ENCODE measurements at places on chromosomes 7 and 10.

GRCh38 chr7:96304573-96304972, 17.3 kb downstream of the SLC25A13 start:
- no peak for DNase-seq

GRCh38 chr10:51786684-51787035, 87.3 kb upstream of the CSTF2T start:
- no peak for DNase-seq

DNA sequence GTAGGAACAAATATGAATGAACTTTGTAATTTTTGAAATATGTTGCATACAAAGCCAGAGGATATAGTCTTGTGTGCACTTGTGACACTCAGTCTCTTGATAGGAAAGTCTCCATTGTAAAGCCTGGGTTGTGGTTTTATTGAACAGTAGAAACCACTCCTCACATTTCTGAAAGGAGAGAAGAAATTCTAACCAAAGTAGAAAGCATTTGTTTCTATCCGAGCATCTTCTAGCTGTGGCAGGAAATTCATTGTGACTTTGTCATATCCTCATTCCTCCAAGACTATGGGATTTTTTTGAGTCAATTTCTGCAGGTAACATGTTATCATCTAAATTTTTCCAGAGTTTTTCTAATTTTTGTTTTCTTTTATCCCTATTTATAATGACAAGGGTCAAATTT, 55.5 kb upstream of the NCF1 start:
- no peak for DNase-seq

GRCh38 chr7:22452142-22452959, 47.6 kb downstream of the STEAP1B start:
- no peak for DNase-seq

DNA sequence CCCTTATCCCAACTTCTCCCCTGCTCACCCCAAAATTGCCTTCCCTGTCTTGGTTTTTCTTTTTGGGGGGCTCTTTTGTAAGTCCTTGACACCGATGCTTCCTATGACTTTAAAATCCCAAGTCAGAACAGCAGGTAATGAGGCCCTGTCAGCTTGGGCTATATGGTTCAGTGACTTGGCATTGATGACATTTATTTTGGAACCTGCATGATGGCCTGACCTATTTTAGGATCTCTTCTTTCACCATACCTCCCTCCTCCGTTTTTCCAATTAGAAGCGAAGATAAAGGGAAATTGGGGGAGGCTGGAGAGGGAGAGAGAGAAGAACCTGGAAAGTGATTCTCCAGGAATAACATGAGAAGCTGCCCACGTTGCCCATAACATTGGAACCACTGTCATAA, 424.9 kb upstream of the AUTS2 start:
- DNase-seq: no peak

GRCh38 chr7:142508251-142508650, 241.0 kb upstream of the PRSS1 start:
- no peak for DNase-seq

DNA sequence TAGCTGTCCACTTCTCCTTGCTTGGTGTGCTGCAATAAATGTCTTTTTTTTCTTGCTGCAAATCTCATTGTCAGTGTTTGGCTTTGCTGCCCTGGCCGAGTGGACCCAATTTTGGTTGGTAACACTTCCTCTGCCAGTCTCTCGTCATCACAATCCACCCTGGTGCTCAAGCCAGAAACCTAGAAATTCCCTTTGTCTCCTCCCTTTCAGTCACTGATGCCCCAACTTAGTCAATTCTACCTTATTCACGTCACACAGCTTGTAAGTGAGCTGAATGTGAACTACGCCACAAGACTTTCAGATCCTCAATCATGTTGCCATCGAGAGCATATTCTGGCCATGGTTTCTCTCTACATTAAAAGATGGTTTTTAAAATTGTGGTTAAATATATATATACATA, 13.0 kb upstream of the FRA10AC1 start:
- DNase-seq: no peak

DNA sequence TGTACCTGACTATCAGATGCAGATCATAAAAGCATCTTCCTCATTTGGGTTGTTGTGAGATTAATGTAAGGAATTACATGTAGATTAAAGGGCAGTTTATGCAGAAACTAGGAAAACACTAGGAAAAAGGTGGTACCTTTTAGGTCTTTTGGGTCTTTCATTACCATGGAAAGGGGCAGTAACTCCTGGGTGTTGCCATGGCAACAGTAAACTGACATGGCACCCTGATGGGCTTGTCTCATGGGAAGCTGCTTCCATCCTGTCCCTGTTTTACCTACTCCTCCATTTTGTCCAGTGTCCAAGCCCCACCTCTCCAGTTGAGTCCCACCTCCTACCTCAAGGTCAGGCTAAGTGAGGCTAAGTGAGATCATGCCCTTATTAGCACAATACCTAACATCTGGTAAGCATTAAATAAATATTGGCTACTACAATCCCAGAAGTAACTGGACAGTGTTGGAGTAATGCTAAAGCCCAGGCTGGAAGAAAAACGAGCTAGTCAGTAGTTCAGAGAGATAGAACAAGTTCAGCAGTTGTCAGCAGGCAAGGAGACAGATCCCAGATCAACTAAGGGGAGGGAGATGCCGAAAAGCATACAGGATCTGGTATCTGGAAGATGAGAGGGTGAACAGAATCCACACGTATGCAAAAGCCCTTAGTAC, 240.0 kb upstream of the AUTS2 start:
- DNase-seq: no peak

GRCh38 chr7:133861876-133862275, 265.3 kb upstream of the LRGUK start:
- DNase-seq: no peak

DNA sequence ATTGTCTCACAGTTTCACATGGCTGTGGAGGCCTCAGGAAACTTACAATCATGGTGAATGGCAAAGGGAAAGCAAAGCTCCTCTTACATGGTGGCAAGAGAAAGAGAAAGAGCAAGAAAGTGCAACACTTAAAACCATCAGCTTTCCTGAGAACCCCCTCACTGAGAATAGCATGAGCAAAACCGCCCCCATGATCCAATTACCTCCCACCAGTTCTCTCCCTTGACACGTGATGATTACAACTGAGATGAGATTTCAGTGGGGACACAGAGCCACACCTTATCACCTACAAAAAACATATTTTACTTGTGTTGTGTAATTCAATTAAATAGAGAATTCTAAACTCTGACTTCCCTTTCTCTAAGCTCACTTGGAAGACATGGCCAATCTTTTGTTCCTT, 80.2 kb downstream of the SEMA3C start:
- no peak for DNase-seq

DNA sequence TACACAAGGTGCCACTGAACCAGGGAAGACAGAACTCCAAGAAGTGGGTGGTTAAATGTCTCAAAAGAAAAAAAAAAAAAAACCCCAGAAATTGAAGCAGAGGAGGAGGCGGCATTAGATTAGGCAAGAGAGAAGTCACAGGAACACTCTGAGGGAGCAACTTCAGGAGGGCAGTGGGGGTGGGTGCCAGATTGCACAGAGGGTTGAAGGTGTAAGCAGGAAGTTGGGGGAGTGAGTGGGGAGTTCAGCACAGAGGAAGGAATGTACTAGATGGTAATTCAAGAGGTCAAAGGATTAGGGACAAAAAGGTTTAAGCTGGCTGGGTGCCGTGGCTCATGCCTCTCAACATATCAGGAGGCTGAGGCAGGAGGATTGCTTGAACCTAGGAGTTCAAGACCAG, 110.0 kb upstream of the PDLIM1 start:
- no peak for DNase-seq

DNA sequence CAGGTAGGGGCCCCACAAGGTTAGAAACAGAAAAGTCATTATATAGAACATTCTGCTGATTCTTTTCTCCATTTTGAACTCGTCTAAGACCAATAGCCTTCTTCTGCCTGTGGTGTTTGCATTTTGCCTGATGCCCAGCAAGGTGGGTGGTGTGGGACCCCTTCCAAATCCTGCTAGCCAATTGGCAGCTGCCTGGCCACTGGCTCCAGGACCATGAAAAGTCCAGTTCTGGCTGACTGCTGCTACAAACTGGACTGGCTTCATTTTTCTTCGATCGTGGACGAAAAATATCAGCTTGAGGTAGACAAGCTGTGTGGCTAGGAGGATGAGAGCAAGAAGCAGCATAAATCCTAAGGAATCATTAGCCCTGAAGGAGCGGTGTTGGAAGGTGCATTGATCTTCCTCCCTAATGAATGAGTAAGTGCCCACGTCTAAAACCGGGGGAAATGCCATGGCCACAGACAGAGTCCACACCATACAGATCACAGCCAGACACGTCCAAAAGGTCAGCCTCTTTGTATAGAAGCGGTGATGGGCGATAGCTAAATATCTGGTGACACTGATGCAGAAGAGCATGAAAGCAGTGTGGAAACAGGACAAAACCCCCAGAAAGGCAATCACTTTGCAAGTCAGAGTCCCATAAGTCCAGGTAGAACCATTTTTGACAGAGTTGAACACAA, 2.7 kb downstream of the GPR85 start:
- no peak for DNase-seq

DNA sequence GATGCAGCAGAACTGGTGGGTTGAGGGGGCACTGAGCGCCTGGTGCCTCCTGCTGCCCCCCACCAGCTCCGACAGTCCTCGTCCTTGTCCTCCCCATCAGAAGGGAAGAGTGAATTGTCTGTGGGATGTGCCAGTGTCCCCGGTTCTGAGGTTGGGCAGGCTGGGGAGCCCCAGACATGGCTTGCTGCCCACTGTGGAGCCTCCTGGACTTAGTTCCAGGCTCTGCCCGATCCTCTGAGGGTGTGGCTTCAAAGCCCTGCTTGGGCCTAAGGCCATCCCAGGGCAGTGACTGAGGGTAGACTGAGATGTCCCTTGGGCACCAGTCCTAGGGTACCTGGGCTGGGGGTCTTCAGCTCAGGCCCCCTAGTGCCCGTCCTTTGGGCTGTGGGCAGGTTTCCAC, 168.8 kb downstream of the RNF216 start:
- DNase-seq: no peak

GRCh38 chr10:88793712-88794299, 8.7 kb upstream of the LIPM start:
- no peak for DNase-seq

- no peak for DNase-seq
Observed at GRCh38 chr7:87155788-87156187, 3.5 kb downstream of the DMTF1 start.

GRCh38 chr7:28550580-28551186, 138.4 kb downstream of the CREB5 start:
- DNase-seq: no peak

- DNase-seq: no peak
Observed at GRCh38 chr7:98329100-98329790, 47.8 kb downstream of the BRI3 start.

GRCh38 chr10:62084451-62084850, 183.0 kb downstream of the ARID5B start:
- no peak for DNase-seq

GRCh38 chr10:106392778-106393177, 771.7 kb downstream of the SORCS1 start:
- DNase-seq: no peak

Measured in central memory CD8-positive, alpha-beta T cell (primary cell).